ENCODE measurements at places on chromosomes 2 and 18. TPM values are rescaled to one million over a fixed set of nuclear protein-coding genes. Genes with fewer than 3 reads are reported as not detected.

IL18R1 gene
- total RNA-seq, result 17.6 TPM

DNA sequence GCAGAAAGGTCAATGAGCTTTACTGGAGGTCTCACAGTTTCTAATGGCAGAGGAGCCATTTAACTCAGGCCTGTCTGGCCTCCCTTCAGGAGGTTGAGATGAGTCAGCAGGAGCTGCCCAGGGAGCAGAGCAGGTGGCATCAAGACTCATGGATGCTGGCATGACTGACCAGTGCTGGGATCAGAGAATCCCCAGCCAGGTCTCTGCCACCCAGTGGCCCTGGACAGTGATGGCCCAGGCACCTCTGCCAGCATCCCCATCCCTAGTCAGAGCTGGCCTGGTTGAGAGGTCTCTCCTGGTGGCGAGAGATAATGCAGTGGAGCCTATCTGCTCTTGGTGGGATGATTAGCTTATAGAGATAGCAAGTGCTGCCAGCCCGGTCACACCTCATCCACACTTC is 43.1 kb downstream of the GYPC start:
- no peaks in the 10 kb centered on the region for H3K27me3 ChIP-seq
- H3K4me3 ChIP-seq, result no peak overlapping the region
- no peak overlapping the region for H3K27ac ChIP-seq

GRCh38 chr2:225013425-225014365 is 28.6 kb downstream of the DOCK10 start:
- DNase-seq, result no peak
- no peak overlapping the region for H3K27ac ChIP-seq
- no peaks in the 10 kb centered on the region for H3K36me3 ChIP-seq
- no peaks in the 10 kb centered on the region for H3K27me3 ChIP-seq
- H3K4me3 ChIP-seq, result no peak overlapping the region
- H3K4me1 ChIP-seq, result peaks cover 54% of the 10 kb centered on the region

DNA sequence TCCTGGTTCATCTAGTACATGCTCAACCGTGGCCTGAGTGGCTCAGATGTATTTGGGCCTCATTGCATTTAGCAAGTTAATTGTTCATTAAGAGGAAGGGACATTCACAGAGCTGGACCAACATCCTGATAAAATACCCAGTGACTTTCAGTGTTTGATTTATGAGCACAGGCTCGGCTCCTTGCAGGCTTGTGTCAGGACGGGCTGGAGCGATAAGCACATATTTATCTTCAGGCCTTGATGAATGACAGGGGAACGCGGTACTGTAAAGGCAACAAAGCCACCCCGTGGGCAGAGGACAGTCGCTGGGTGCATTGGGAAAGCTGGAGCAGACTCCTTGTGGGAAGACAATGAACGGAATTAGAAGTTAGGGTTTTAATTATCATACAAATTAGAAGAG is 548.6 kb upstream of the HS6ST1 start:
- no peaks in the 10 kb centered on the region for H3K4me1 ChIP-seq
- no peak overlapping the region for H3K4me3 ChIP-seq
- no peak overlapping the region for H3K27ac ChIP-seq
- H3K27me3 ChIP-seq, result no peaks in the 10 kb centered on the region

TMEM169 gene
- 0.73 TPM for total RNA-seq

DNA sequence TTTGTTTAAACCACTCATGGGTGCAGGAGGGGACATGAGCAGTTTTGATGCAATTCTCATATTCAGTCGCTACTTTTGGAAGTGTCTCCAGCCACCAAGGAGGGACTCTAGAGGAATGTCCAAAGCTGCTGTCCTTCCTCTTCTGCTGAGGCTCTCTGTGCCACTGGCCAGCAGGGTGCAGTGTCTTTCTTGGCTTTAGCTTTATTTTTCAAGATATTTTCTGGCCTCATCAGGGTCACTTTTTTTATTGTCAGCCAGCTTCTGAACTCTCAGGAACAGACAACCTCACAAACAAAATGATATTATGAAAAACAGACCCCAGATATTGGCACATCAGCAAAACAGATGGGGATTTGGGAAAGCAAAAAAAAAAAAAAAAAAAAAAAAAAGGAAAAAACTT is 289.3 kb upstream of the ZSWIM2 start:
- no peak overlapping the region for H3K4me3 ChIP-seq
- no peaks in the 10 kb centered on the region for H3K4me1 ChIP-seq
- no peak overlapping the region for H3K27ac ChIP-seq

TSPYL6 gene
- not detected for total RNA-seq

GRCh38 chr2:5227062-5227699 is 465.0 kb upstream of the SOX11 start:
- H3K27me3 ChIP-seq, result no peaks in the 10 kb centered on the region
- H3K4me1 ChIP-seq, result no peaks in the 10 kb centered on the region
- H3K4me3 ChIP-seq, result no peak overlapping the region
- no peak overlapping the region for H3K27ac ChIP-seq
- H3K36me3 ChIP-seq, result no peaks in the 10 kb centered on the region

NIF3L1 gene
- 25.7 TPM for total RNA-seq

SERPINB3 gene
- not detected for total RNA-seq

IFIH1 gene
- total RNA-seq, result 17.9 TPM

DNA sequence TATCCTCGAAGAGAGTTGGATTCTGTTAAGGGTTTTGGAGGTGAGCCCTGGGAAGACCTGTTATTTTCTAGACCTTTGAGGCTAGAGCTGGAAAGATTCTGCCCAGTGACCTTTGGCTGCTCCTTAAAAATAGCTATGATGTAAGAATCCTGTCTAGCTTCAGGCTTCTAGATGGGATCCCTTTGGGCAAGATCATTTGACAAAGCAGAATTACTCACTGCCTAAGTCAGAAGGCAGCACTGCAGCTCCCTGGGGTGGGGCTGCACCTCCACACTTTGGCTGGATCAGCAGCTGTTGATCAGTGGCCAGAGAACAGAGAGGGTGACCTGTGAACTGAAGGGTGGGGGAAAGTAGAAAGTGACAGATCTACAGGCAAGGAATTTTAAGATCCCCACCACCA is 103.8 kb downstream of the ASAP2 start:
- H3K36me3 ChIP-seq, result no peaks in the 10 kb centered on the region
- DNase-seq, result no peak
- no peak overlapping the region for H3K4me3 ChIP-seq
- H3K27me3 ChIP-seq, result no peaks in the 10 kb centered on the region
- no peak overlapping the region for H3K27ac ChIP-seq

- H3K27me3 ChIP-seq, result no peaks in the 10 kb centered on the region
- H3K36me3 ChIP-seq, result no peaks in the 10 kb centered on the region
- H3K4me1 ChIP-seq, result peaks cover 31% of the 10 kb centered on the region
These were observed 11.6 kb upstream of the PSD4 start for GRCh38 chr2:113162173-113162572.

CKAP2L gene
- total RNA-seq, result 19.1 TPM

DNA sequence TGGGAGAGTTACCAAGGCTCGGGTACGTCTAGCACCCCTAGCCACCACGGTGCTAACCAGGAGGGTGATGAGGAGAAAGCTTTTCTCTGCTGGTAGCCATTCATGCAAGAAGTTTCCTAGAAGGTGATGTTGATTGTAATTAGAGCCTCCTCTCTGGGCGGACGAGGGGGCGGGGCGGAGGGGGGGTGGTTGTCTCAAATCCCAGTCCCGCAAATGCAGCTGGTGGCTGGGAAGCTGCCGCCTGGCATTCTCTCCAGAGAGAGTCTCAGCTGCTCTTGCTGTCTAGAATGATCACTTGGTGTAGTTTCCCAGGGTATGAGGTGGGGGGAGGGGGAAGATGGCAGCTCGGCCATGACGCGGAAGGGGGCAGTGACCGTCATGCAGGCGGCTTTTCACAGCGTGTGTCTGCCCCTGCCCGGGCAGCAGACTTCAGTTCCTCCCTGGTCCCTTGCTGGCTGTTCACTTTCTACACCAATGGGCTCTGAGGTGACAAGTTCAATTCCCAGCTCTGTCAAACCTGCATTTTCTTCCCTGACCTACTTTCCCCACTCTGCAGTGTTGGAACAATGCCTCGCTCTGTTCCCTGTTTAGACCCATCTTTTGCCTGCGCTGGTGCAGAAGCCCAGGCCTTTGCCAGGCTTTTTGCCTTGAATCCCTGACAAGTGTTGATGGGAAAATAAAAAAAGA is 61.5 kb upstream of the KLF7 start:
- H3K27ac ChIP-seq, result no peak overlapping the region
- peaks cover 7% of the 10 kb centered on the region for H3K4me1 ChIP-seq
- no peak overlapping the region for H3K4me3 ChIP-seq
- DNase-seq, result no peak
- no peaks in the 10 kb centered on the region for H3K27me3 ChIP-seq
- no peaks in the 10 kb centered on the region for H3K36me3 ChIP-seq

- no peaks in the 10 kb centered on the region for H3K36me3 ChIP-seq
- H3K27ac ChIP-seq, result no peak overlapping the region
- no peaks in the 10 kb centered on the region for H3K4me1 ChIP-seq
- H3K27me3 ChIP-seq, result no peaks in the 10 kb centered on the region
- no peak for DNase-seq
These were observed 179.9 kb upstream of the MSH6 start for GRCh38 chr2:47602996-47603395.

DNA sequence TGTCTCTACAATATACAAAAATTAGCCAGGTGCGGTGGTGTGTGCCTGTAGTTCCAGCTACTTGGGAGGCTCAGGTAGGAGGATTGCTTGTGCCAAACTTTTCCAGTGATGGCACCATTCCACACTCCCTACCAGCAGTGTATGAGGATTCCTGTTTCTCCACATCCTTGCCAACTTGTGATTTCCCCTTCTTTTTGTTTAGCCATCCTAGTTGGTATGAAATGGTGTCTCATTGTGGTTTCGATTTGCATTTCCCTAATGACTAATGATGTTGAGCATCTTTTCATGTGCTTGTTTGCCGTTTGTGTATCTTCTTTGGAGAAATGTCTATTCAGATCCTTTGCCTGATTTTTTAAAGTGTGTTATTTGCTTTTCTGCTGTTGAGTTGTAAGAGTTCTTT is 41.0 kb downstream of the EPB41L5 start:
- H3K4me3 ChIP-seq, result no peak overlapping the region
- no peak overlapping the region for H3K27ac ChIP-seq
- no peaks in the 10 kb centered on the region for H3K27me3 ChIP-seq
- no peak for DNase-seq
- no peaks in the 10 kb centered on the region for H3K36me3 ChIP-seq

- H3K4me3 ChIP-seq, result no peak overlapping the region
- no peak for DNase-seq
- H3K27ac ChIP-seq, result no peak overlapping the region
These were observed 52.6 kb upstream of the MAP4K4 start for GRCh38 chr2:101644842-101645383.

GRCh38 chr2:40386177-40386576 is 65.7 kb downstream of the SLC8A1 start:
- H3K36me3 ChIP-seq, result no peaks in the 10 kb centered on the region
- H3K27me3 ChIP-seq, result no peaks in the 10 kb centered on the region
- H3K4me3 ChIP-seq, result no peak overlapping the region
- no peak for DNase-seq

GRCh38 chr2:195493416-195493815 is 163.6 kb upstream of the SLC39A10 start:
- H3K27ac ChIP-seq, result no peak overlapping the region
- H3K36me3 ChIP-seq, result no peaks in the 10 kb centered on the region
- no peak for DNase-seq
- H3K27me3 ChIP-seq, result no peaks in the 10 kb centered on the region
- H3K4me3 ChIP-seq, result no peak overlapping the region

GRCh38 chr2:127545796-127546195 is 10.3 kb downstream of the MYO7B start:
- H3K27ac ChIP-seq, result no peak overlapping the region
- H3K4me1 ChIP-seq, result no peaks in the 10 kb centered on the region

ADAM23 gene
- 0.98 TPM for total RNA-seq

LRATD1 gene
- total RNA-seq, result not detected

DNA sequence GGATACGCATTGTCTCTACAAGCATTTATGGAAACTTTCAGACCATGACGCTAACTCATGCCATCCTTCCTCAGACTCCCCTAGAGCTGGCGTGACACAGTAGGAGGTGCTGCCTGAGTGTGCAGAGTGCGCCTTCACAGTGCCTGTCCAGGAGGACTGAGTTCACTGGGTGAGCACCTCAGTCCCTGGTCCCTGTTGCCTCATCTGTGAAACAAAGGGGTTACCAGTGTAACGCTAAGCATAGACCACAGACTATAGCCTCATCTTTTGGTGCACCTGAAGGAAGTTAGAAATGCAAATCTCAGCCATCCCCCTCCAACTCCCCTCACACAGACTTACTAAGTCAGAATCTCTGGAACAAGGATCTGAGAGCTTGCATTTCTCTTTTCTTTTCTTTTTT is 142.8 kb downstream of the TMEM17 start:
- no peak overlapping the region for H3K27ac ChIP-seq
- no peaks in the 10 kb centered on the region for H3K36me3 ChIP-seq
- no peak for DNase-seq
- no peak overlapping the region for H3K4me3 ChIP-seq
- H3K27me3 ChIP-seq, result no peaks in the 10 kb centered on the region

POTEC gene
- not detected for total RNA-seq

DNA sequence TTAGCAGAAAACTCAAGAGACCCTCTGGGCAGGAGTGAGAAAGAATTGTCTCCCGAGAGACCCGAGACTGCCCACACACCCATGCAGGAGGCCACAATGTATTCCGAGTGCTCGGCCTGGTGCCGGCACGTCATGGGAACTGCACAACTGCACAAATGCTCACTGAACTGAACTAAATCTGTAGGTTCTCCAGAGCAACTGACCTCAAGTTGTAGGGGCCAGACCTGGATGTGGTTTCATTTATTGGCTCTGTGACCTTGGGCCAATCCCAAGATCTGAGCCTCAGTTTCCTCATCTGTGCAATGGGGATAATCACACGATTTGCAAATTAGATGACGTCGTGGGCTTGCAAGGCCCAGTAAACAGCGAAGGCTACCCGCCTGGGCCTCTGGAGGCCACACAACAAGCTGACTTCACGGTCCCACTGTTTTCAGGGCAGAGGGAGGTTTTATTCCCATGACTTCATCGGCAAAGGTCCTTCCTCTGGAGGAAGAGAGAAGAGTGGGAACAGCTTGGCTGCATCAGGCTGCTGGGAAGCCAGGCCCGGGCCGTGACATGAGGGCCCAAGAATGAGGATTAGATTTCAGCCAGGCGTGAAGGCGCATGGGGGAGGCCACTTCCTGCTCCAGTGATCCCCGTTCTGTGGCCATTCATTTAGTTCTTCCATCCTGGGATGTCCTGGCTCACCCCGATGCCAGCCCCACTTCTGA is 3.6 kb upstream of the ERFE start:
- DNase-seq, result no peak
- no peak overlapping the region for H3K27ac ChIP-seq
- H3K36me3 ChIP-seq, result no peaks in the 10 kb centered on the region
- peaks cover 9% of the 10 kb centered on the region for H3K4me1 ChIP-seq
- H3K4me3 ChIP-seq, result no peak overlapping the region
- H3K27me3 ChIP-seq, result no peaks in the 10 kb centered on the region

RNU2-63P gene
- 35.8 TPM for total RNA-seq

DNA sequence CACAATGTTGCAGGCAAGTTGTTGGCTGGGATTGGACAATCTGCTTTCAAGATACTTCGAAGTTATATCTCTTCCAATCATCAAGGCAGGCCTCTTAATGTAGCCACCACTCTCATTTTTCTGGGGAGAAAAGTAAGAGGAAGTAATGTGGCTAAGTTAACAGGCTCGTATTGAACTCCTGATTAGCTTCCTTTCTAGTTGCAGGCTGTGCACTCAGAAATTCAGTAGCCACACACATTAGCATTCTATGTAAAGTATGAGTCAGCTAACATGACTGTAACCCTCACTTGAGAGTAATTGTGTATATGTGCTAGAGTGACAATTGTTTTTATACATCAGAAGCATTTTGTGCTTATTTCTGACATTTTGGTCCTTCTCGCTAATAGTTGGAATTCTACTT is 3.3 kb downstream of the TWSG1 start:
- H3K4me3 ChIP-seq, result no peak overlapping the region
- H3K27ac ChIP-seq, result no peak overlapping the region
- H3K4me1 ChIP-seq, result peaks cover 6% of the 10 kb centered on the region
- no peak for DNase-seq
- H3K36me3 ChIP-seq, result peaks cover 4% of the 10 kb centered on the region

GRCh38 chr2:196294516-196294909 is 123.1 kb upstream of the STK17B start:
- no peaks in the 10 kb centered on the region for H3K27me3 ChIP-seq
- H3K36me3 ChIP-seq, result no peaks in the 10 kb centered on the region
- H3K4me1 ChIP-seq, result peaks cover 7% of the 10 kb centered on the region
- no peak overlapping the region for H3K4me3 ChIP-seq
